ENCODE measurements at places on chromosomes 6 and 20. TPM values are rescaled to one million over a fixed set of nuclear protein-coding genes. Genes with fewer than 3 reads are reported as not detected.

- no peak overlapping the region for H3K4me3 ChIP-seq
- peaks cover 4% of the 10 kb centered on the region for H3K4me1 ChIP-seq
- no peak overlapping the region for H3K27ac ChIP-seq
- no peaks in the 10 kb centered on the region for H3K27me3 ChIP-seq
- DNase-seq = no peak
- no peaks in the 10 kb centered on the region for H3K36me3 ChIP-seq
Measured at GRCh38 chr6:55917751-55918415, 42.5 kb upstream of the BMP5 start.

- H3K4me1 ChIP-seq = peaks cover 5% of the 10 kb centered on the region
- peak overlapping the region; percentile 62 for H3K4me3 ChIP-seq
- H3K27me3 ChIP-seq = no peaks in the 10 kb centered on the region
- no peak for DNase-seq
Measured at GRCh38 chr6:43060034-43060754, 763 bp downstream of the KLC4 start.

Gene SRC
- total RNA-seq = 69.5 TPM

DNA sequence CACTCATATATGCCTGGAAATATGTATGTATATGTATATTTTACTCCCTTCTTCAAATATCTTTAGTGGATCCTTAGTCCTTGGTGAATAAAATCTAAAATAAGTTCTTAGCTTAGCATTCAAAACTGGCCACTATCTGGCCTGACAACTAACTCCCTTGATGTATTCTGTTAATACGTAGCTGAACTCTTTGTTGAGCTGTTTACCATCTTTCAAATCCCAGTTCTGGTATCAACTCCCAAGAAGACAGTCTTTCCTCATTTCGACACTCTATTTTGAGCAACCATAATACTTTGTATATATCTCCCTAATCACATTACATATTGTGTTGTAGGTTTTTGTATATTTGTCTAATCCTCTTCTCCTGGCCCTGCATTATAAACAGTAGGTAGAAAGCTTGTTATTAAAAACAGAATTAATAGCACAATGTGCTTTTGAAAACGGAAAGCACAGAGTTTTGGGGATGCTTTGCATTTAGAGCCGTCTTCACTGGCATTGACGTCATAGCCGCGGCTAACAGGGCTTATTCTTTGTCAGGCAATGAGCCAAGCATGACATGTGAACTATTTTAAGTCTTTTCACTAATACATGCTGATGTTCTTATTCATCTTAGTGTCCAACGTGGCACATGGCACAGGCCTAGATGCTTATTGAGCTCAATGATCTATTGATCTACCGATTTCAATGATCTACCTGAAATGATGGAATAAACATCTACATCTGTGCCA, 47.2 kb upstream of the CCN2 start:
- DNase-seq = no peak
- H3K36me3 ChIP-seq = no peaks in the 10 kb centered on the region
- no peak overlapping the region for H3K4me3 ChIP-seq
- H3K27me3 ChIP-seq = no peaks in the 10 kb centered on the region
- no peaks in the 10 kb centered on the region for H3K4me1 ChIP-seq

DNA sequence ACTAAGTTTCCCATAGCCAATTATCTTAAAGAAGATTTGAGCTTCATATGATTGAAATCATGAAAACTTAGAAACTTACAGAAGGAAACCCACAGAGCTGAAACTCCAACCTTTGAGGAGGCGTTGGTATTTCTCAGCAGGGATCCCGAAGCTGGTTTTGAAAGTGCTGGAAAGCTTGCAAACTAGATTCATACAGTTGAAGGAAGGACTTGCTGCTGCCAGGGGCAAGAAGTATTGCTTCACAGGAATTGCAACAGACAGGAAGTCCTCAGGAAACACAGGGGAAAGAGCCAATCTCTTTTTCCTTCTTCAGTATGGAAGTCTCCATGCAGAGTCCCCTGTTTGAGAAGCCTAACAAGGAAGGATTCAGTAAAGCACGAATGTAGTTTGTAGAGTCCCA, 419.7 kb downstream of the CD109 start:
- no peak overlapping the region for H3K4me3 ChIP-seq
- no peaks in the 10 kb centered on the region for H3K36me3 ChIP-seq
- no peaks in the 10 kb centered on the region for H3K4me1 ChIP-seq

DNA sequence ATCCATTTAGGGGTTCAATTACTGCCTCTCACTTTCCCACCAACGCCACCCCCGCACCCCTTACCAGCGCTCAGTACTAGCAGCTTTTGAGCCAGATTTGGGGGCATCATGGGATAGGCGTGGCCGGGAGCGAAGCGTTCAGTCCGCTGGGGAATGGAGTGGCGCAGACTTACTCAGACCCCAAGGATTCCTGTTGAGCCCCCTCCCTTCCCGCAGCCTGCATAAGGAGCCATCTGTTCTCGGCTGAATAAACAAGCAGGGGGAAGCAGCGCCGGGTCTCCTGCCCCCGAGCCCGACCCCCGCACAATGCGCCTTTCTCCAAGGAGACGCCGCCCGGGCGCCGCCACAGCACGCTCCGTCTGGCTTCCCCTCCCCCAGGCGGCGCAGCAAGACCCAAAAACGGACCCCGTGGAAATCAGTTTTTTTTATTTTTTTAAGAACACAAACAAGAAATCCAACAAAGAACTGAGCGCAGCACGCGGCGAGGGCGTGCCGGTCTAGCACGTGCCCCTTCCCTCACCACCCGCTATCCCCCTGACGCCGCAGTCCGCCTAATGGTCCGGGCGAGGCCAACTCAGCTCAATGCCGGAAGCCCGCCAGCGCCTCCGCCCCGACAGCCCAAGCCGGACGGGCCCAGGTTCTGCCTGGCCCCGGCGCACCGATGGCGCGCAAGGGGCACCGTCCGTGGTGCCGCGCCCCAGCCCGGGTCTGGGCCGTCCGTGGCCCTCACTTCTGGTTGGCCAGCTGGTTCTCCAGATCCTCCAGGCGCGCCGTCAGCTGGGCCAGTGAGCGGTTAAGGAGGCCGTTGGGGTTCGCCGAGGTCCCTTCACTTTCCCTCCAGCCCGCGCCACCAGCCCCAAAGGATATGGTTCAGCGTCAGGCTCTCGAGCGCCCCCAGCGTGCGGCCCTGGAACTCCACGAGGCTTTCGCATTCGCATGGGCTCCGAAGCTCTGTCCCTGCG, 13.3 kb upstream of the RBPJL start:
- no peaks in the 10 kb centered on the region for H3K36me3 ChIP-seq
- H3K4me1 ChIP-seq = peaks cover 5% of the 10 kb centered on the region
- no peak overlapping the region for H3K27ac ChIP-seq

DNA sequence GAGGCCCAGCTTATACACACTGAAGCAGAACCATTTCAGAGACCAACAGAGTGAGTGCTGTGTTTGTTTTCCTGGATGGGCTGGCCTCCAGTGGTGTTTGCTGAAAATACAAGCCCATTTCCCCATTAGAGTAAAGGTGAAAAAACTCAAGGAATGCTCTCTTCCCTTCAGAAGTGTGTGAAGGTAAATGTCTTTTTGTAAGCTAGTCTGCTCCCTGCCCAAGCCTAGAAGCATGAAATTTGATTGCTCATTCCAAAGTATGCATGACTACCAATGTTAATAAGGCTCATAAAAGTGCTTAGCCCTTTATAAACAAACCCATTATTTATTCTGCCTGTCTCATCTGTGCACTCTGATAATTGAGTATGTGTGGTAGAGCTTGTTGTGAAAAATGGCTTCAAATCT, 59.1 kb downstream of the ADGRF1 start:
- no peak overlapping the region for H3K27ac ChIP-seq
- H3K4me1 ChIP-seq = no peaks in the 10 kb centered on the region
- no peaks in the 10 kb centered on the region for H3K36me3 ChIP-seq
- no peaks in the 10 kb centered on the region for H3K27me3 ChIP-seq

DNA sequence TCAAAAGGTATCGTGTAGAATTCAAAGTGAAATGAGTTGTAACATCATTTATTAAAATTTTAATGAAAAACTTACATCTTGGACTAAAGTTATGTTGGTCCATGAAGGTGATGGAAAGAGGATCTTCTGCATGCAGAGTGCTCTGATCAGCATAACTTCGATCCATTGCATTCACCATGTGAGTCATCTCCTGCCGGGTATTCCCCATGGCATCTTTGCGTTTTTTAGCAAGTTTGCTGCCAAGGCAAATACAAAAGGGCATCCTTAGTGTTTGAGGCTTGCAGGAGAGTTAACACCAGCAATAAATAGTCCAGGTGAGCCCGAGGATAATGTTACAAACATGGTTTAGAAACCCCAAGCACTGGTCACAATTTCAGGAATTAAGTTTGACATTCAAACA, 104.2 kb upstream of the THEMIS start:
- no peaks in the 10 kb centered on the region for H3K36me3 ChIP-seq
- peaks cover 6% of the 10 kb centered on the region for H3K4me1 ChIP-seq
- no peak overlapping the region for H3K4me3 ChIP-seq
- no peak overlapping the region for H3K27ac ChIP-seq
- no peak for DNase-seq

Gene APOM
- 2.5 TPM for total RNA-seq

Gene GLP1R
- 1.3 TPM for total RNA-seq

DNA sequence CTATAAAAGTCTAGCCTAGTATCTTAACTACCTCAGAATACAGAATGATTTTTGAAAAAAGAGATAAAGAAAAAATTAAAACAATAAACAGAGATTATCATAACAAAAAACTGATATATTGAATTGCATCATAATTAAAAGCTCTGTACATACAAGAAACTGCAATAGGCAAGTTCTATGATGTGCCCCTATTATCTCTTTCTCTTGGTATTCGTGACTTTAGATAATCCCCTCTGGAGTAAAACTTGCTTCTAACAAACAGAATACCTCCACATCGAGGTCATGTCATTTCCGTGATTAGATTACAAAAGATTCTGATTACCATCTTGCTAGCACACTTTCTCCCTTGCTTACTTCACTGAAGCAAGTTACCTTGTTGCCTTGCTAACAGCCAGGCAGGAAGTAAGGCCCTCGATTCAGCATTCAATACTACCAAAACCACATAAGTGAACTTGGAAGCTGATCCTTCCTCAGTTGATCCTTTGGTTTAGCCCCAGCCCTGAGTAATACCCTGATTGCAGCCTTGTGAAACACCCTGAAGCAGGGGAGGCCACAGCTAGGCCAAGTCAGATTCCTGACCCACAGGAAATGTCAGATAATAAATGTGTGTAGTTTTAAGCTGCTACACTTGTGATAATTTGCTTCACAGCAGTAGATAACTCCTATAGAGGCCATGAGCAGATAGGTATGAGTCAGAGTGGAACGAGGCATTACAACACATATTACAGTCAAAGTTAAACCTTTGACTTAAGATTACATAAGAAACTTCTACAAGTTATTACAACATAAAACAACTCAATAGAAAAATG, 53.7 kb upstream of the TMX4 start:
- no peak overlapping the region for H3K4me3 ChIP-seq
- no peaks in the 10 kb centered on the region for H3K27me3 ChIP-seq
- no peak for DNase-seq

Gene LY6G6C
- total RNA-seq = not detected

DNA sequence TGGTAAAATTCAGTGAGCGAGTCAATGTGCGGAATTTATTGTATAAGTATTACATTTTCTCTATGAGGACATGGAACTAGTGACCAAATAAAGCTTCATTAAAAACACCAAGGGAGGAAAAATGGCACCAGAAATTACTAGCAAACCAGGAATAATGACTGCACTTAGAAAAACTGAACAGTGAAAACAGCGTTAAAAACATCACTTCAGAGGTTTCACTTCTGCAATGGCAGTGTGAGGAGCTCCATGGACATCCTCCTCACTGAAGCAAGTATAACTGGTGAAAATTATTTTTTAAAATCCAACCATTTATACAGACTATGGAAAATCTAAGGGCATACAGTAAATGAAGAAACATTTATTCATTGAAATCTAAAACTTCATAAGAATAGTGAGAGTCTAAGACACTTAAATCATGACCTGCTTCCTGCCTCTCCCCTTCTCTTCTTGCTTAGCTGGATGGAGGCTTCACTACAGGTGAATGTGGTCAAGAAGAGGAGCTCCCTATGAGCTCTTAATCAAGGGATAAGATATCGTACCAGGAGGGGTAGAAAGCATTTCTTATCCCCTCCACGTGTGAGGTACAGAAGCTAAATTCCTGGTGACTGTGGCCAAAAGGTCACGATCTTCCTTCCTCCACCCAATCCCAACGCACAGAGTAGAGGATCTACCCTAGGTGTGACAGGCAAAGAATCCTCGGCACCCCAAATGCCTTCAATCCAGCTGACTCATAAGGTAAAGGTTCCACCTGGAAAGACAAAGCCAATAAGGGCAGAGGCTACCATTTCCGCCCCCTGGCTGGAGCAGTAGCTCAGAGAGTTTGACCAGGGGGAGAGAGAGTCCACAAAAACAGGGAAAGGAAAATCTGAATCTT, 12.3 kb upstream of the ASF1A start:
- H3K36me3 ChIP-seq = no peaks in the 10 kb centered on the region
- H3K4me1 ChIP-seq = peaks cover 2% of the 10 kb centered on the region
- no peak overlapping the region for H3K4me3 ChIP-seq
- no peak for DNase-seq

DNA sequence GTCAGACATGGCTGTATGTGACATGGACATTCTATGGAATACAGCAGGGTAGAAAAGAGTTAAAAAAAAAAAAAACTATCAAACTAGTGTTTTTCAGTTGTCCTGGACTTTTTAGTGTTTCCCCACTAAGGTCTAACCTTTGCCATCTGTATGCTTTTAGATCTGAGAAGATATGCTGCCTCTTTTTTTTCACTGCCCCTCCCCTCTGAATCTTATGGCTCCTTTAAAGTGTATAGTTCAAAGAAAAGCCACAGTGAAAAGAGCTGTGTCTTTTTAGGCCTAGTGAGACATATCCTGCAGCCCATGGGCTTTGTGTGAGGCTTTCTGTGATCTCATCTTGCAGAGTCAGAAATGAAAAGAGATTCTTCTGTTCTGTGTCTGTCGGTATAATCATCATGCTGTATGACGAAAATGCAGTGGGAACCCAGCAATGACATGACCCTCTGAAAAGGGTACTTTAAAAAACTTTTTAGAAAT, 29.3 kb downstream of the ADGRG6 start:
- no peaks in the 10 kb centered on the region for H3K36me3 ChIP-seq
- no peak overlapping the region for H3K4me3 ChIP-seq
- peak; percentile 76 for DNase-seq
- no peaks in the 10 kb centered on the region for H3K27me3 ChIP-seq
- no peak overlapping the region for H3K27ac ChIP-seq

GRCh38 chr20:44856442-44856841, 29.1 kb upstream of the YWHAB start:
- no peaks in the 10 kb centered on the region for H3K27me3 ChIP-seq
- H3K27ac ChIP-seq = no peak overlapping the region
- no peak overlapping the region for H3K4me3 ChIP-seq
- H3K4me1 ChIP-seq = no peaks in the 10 kb centered on the region

Gene ID1
- 389 TPM for total RNA-seq

Gene RNF182
- 2.1 TPM for total RNA-seq

GRCh38 chr6:33732817-33733708, 13.6 kb downstream of the IP6K3 start:
- no peaks in the 10 kb centered on the region for H3K36me3 ChIP-seq
- H3K27ac ChIP-seq = peak overlapping the region; percentile 61
- H3K4me3 ChIP-seq = no peak overlapping the region
- peaks cover 7% of the 10 kb centered on the region for H3K4me1 ChIP-seq

All from lung (tissue), 17 donors.